Activated CD8-positive, alpha-beta memory T cell treated with anti-CD3 and anti-CD28 coated beads, Interleukin-2, amount 10 ng/mL, durations not matched to agents 7 days and 5 days (primary cell): ENCODE measurements at places on chromosomes 7 and 10. TPM values are rescaled to one million over a fixed set of nuclear protein-coding genes. Genes with fewer than 3 reads are reported as not detected.

BAG3 gene
- total RNA-seq, result 12.7 TPM

FKBP6 gene
- total RNA-seq, result not detected

DNA sequence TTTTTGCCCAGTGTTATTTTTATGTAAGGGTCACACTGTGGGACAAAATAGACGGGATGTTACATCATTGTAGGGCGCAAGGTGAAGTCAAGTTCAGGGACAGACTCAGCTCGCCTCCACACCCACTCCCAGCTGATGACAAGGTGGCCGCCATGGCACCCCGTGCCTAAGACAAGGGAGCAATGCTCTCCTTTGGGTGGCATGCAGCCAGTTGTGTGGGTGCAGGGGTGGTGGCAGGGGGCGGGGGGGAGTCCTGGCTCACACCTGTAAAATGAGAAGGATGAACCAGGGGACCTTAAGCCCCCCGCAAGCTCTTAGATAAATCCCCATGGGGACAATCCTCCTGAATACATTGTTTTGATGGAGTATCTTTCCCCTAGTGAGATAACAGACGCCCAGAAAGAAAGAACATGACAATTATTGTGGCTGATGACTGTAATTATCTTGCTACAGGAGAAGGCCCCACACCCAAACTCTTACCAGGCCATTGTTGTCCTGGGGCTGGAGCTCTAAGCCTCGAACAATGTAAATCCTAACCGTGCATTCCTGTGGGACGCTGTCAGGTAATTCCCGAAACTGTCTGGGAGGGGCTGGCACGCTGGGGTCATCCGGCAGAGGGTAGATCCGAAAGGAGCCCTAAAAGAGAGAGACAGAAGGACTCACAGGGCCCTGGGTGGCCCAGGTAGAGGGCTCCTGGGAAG is 148.7 kb downstream of the MYOF start:
- H3K27me3 ChIP-seq, result no peaks in the 10 kb centered on the region
- no peak for DNase-seq
- H3K4me1 ChIP-seq, result no peaks in the 10 kb centered on the region

DNA sequence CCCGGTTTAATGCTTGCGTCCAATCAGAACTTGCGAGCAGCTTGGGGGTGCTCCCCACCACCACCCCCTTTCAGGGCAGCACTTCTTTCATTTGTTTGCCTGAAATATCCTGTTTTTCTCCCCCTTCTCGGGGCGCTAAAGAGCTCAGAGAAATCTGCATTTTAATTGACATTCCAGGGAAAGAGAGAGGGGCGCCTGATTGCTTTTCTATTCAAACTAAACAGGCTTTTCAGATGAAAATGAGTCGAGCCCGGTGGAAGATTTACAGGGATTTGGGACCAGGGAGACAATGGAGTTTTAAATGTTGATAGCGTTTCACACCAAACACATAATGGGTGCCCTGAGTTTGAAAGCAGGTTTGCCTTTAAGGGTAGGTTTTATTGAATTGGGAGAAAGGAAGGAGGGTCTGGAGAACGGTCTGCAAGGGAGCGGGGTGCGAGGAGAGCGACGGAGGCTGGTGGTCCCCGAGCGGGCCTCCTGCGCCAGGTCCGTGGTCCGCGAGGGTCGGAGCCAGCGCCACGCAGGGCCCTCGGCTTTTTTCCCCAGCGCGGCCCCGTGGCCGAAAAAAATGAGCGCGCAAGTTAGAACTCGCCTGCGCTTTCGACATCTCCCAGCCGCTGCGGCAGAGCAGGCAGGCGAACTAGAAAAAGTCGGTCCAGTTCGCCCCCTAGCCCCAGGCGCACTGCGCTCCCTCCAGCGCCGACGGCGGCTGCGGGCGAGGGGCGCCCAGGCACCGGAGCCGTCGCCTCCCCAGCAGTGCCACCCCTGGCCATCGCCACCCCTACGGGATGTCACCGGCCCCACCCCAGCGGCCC is 1.3 kb downstream of the FGFR2 start:
- peaks cover 3% of the 10 kb centered on the region for H3K36me3 ChIP-seq
- DNase-seq, result no peak
- H3K4me3 ChIP-seq, result no peak overlapping the region
- no peak overlapping the region for H3K27ac ChIP-seq
- H3K4me1 ChIP-seq, result peaks cover 5% of the 10 kb centered on the region

DNA sequence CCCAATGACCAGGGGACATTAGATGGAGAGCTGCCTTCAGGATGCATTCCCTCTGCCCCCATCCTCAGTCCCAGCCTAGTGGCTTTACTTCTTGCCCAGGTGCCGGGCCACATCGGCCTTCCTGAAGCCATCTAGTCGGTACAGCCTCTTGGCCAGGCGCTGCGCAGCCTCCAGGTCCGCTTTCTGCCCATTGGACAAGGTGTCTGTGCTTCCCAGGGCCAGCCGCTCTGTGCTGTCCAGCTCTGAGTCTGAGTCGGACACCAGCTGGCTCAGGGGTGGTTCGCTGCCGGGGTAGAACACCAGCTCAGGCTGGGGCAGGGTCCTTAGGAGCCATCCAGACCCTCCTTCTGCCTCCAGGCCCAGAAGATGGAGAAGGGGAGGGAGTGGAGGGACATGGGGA is 6.3 kb downstream of the PSD start:
- no peak overlapping the region for H3K4me3 ChIP-seq
- peaks cover 29% of the 10 kb centered on the region for H3K4me1 ChIP-seq
- no peak for DNase-seq
- peaks cover 47% of the 10 kb centered on the region for H3K27me3 ChIP-seq
- no peak overlapping the region for H3K27ac ChIP-seq

DNA sequence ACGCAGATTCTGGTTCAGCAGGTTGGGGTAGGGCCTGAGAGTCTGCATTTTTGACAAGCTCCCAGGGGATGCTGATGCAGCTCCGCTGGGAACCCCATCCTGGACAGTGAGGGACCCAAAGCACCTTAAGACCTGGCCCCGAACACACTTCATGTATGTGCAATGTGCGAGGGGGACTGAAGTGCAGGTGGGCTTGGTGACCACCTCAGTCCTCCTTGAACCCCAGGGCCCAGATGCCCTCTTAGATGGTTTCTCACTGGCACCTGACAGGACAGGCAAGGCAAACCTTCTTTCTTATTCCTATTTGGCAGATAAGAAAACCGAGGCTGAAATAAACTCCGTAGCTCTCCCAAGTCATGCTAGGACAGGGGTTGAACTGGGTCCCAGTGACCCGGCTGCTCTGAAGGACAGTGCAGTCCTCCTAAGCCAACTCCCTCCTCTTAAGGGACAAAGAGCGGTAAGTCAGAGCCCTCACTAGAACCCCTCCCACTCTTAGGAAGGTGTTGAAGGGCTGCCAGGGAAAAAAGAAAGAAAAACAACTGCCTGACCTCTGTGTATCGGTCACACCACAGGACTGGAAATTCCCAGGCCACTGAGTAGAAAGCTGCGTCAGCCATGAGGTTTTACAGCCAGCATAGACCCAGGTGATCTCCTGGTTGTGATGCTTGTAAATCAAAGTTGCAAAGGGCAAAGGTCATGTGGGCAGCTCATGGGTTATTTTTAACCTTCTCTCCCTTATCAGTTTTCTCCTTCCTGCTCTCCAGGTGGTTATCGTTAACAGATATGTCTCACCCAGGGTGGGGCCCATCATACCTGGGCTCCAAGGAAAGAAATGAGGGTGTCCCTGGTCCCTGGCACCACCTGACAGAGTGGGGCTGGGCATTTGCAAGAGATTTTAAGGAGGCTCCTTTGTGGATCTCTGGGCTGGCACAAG is 90.9 kb upstream of the SMNDC1 start:
- DNase-seq, result peak; percentile 71
- peak overlapping the region; percentile 64 for H3K27ac ChIP-seq
- no peaks in the 10 kb centered on the region for H3K27me3 ChIP-seq
- peaks cover 3% of the 10 kb centered on the region for H3K36me3 ChIP-seq
- no peak overlapping the region for H3K4me3 ChIP-seq

DNA sequence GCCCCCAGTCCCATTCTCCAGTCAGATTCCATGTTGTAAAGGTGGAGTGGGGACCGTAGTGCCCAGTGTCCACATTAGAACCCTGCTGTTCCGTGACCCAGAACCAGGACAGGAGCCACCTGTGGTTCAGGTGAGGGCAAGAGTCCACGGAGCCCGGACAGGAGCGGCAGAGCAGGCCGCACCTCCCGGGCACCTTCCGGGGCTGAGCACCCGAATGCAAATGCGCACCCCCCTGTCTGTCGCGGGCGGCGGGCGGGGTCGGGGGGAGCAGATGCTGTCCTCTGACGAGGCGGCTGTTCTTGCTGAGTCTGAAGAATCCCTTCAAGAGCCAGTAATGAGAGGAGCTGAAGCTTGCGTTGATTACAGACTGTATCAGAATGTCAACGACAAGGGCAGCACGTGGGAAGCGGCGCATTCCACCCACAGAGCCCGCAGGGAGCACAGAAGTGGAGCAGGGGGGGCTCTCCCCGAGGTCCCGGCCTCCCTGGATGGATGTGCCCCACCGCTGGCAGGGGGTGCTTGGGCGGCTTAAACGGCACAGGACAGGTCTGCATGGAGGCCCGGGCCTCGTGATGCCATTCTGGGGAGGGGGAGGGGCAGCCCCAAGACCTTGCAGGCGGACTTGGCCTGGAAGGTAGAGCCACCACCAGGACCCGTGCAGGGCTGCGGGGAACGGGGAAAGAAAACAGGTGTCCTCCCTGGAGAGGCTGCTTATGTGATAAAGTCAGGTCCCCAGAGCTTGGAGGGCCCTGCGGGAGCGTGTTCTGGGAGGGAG is 407.5 kb upstream of the RNF32 start:
- H3K36me3 ChIP-seq, result no peaks in the 10 kb centered on the region
- H3K27me3 ChIP-seq, result no peaks in the 10 kb centered on the region
- peak; percentile 28 for DNase-seq

GRCh38 chr7:29898301-29898700 is 91.3 kb downstream of the SCRN1 start:
- H3K27me3 ChIP-seq, result peaks cover 20% of the 10 kb centered on the region
- no peak overlapping the region for H3K27ac ChIP-seq
- no peak for DNase-seq
- no peaks in the 10 kb centered on the region for H3K36me3 ChIP-seq
- H3K4me1 ChIP-seq, result no peaks in the 10 kb centered on the region

GRCh38 chr10:29820890-29821461 is 186.2 kb upstream of the SVIL start:
- H3K4me3 ChIP-seq, result no peak overlapping the region
- peaks cover 6% of the 10 kb centered on the region for H3K27me3 ChIP-seq
- no peak for DNase-seq
- no peak overlapping the region for H3K27ac ChIP-seq

- H3K4me3 ChIP-seq, result no peak overlapping the region
- peak overlapping the region; percentile 45 for H3K27ac ChIP-seq
- peaks cover 1% of the 10 kb centered on the region for H3K36me3 ChIP-seq
- peaks cover 19% of the 10 kb centered on the region for H3K4me1 ChIP-seq
Observed at GRCh38 chr10:16586358-16587138, 64.9 kb upstream of the C1QL3 start.

DNA sequence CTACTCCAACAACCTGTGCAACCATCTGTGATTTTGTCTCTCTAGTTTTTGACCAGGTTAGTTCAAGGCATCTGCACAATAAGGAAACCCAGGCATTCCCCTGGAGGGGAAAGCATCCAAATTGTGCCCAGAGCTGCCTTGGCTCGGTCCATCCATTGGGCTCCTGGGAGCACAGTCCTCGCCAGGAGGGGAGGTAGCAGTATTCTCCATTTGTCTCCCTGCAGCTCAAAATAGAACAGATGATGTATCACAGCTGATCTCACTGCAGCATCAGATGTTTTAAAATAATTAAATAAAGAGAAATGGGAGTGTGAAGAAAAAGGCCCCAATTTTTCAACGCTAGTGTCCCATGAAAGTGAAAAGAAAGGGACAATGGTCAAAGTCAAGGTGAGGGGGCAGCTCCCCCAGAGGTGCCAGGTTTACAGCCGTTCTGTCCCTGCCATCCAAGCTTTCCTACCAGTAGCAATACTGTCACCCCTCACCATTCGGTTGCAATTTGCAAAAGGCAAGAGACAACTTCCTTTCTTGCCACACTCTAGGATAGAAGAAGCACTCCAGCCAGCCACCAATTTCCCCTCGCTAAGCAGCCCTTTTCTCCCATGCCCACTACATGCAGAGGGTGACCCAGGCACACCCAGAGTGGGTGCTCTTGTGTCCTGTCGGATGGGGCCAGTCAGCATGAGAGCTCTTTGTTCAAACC is 43.7 kb downstream of the KCNMA1 start:
- no peak overlapping the region for H3K4me3 ChIP-seq
- H3K36me3 ChIP-seq, result no peaks in the 10 kb centered on the region
- DNase-seq, result no peak
- H3K27ac ChIP-seq, result no peak overlapping the region
- no peaks in the 10 kb centered on the region for H3K4me1 ChIP-seq

DNA sequence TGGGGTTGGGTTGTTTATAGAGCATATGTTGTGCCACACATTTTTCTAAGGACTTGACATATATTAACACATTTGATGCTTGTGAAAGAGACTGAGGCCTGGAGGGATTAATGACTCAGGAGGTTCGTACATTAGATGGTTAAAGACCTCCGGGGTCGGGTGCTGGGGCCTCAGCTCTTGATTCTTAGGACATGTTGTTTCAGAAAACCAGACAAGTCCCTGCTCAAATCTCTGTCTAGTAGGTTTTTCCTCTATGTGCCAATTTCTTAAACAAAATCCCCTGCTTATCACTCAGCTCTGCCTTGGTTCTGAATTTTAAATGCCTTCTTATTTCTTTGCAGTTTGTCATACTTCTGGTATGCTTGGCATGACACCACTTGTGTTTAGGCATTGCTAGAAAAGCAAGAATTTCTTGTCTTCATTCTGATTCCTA is 5.8 kb downstream of the UPP1 start:
- peaks cover 88% of the 10 kb centered on the region for H3K4me1 ChIP-seq
- H3K4me3 ChIP-seq, result no peak overlapping the region
- H3K27me3 ChIP-seq, result no peaks in the 10 kb centered on the region
- peak overlapping the region; percentile 73 for H3K27ac ChIP-seq

DNA sequence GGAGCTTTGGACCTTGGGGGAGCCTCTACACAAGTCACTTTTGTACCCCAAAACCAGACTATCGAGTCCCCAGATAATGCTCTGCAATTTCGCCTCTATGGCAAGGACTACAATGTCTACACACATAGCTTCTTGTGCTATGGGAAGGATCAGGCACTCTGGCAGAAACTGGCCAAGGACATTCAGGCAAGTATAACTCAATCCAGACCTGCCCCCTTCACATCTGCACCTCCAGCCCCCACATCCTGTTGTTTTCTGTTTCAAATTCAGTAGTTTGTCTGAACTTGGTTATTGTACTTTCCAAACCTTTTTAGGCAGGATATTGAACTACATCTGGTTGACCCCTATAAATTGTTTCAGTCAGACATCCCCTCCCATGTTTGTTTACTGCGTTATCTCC is 62.4 kb upstream of the CC2D2B start:
- no peak for DNase-seq
- peaks cover 46% of the 10 kb centered on the region for H3K4me1 ChIP-seq

DNA sequence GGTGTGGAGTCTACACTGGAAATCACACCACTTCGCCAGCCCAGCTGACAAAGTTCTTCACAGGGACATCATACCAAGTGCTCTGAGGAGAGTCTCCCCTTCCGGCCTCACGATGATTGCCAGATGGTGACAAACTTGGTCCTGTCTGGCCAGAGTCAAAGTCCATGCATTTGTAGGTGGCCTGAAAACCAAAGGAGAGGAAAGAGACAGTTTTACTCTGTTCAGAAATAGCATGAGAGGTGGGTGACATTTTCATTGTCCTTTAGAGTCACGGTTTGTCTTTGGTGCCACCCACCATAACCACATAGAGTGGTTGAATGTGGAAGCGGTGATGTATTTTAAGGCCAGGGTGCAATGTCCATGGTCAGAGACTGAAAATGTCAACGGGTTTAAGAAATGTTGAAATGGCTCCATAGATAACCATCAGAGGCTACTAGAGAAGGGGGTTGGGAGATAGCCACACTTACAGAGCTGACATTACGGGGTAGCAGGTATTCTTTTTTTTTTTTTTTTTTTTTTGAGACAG is 33.0 kb downstream of the BTBD16 start:
- H3K27ac ChIP-seq, result no peak overlapping the region
- DNase-seq, result no peak
- no peaks in the 10 kb centered on the region for H3K4me1 ChIP-seq
- H3K27me3 ChIP-seq, result peaks cover 21% of the 10 kb centered on the region
- no peaks in the 10 kb centered on the region for H3K36me3 ChIP-seq
